ENCODE measurements at places on chromosomes 11 and 22. TPM values are rescaled to one million over a fixed set of nuclear protein-coding genes. Genes with fewer than 3 reads are reported as not detected.

- DNase-seq = no peak
These were observed 1.8 kb downstream of the KCNK7 start for GRCh38 chr11:65593518-65594414.

DNA sequence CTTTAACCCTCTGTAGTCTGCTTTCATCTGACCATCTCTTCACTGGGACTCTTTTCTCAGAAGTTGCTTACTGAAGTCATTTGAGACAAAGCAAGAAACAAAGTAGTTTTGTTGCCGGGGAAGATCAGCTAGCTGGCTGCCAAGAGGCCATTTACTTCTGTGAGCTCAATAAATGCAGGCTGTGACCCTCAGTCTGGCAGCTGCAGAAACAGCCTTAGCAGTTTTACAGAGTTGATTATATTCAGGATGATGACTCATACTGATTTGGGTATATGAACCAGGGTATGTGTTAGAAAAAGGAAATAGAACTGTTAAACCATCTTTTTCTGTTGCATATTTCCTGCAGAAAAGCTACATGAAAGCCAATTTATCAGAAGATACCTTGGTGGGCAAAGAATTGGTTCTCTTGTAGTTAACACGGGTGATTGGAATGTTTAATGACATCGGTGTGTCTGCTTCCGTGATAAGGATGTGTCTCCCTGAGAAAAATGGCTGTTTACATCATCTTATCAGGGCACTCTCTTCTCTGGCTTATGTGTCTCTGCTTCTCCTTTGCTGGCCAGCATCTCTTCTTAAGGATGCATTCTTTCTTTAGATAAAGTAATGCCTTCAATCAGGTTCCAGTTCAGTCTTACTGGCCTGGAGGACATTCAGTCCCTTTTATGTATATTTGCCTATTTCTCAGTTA is 18.5 kb downstream of the FIBIN start:
- peak; percentile 73 for DNase-seq

- no peak for DNase-seq
These were observed 60.9 kb upstream of the EED start for GRCh38 chr11:86183694-86184093.

DNA sequence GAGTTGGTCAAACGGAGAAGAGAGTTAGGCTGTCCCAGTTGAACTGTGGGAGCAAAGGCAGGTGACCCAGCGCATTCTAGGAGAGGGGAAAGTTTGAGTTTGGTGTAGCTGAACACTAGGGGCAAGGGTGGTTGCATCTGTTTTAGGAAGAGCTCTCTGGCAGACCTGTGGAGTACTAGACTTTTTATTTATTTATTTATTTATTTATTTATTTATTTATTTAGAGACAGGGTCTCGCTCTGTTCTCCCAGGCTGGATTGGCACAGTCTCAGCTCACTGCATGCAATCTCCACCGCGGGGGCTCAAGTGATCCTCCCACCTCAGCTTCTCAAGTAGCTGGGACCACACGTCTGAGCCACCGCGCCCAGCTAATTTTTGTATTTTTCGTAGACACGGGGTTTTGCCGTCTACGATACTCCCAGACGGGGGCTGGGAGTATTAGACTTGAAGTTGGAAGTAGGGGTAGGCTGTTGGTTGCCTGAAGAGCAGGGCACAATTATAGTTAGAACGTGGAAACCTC is 950 bp upstream of the ACER3 start:
- no peak for DNase-seq

DNA sequence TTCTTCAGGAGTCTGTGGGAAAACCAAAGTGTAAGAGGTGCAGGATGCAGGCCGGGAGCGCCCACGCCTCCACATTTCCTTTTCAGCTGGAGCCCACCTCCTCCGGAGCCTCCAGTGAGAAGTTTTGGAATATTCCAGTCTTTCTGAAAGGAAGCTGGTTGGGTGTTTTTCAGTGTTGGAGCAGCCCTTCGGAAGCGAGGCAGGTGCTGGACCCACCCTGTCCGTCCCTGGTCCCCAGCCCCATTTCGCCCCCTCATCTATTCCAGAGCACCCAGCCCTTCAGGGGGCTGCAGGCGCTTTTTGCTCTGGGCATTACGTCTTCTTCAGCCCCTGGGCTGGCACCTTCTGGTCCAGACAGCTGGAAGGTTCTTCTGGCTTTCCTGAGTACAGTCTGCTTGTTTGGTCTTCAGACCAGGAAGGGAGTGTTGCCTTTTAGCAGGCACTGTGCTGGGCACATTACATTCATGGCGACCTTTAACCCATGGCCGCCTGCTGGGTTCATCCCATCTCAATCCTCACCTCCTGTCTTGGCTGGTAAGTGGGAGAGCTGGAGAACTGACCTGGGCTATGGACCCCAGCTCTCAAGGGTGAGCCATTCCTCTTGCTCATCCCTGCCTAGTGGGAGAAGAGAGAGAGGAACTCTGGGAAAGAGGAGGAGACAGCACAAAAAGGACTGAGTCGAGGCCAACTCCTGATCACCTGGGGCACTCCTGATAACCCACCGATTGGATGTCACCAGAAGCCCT is 710 bp upstream of the THY1 start:
- DNase-seq = no peak

DNA sequence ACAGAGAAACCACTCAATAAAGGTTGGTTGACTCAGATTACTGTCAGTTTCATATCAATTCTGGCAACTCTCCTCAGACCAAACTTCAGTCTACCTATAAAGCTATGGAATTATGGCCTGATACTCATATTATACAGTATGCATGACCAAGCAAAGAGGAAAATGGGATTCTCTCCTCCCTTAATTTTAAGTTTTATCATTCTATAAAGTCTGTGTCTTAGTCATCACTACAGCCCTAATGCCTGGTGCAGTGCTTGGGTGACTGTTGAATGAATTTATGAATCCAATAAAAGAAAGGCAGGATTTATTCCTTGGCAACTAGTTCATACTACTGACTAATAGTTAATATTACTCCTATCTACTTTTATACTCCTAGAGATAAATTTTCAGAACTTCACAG is 37.6 kb upstream of the GRAMD1B start:
- no peak for DNase-seq

DNA sequence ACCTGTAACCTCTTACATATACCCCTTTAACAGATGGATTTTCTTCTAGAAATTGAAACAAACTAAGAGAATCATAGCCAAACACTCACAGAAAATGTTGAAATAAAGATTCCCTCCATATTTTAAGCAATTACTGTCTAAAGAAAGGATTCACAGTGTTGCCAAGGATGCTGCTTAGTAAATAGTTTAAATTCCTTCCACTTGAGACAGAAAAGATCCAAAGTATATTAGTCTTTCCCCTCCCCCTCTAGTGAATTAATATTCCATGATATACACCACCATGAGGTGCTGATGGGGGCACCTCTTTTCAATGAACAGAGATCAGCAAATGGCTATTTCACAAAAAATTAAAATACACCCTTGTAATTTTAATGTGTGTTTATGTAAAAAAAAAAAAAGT is 186.8 kb downstream of the SOX6 start:
- no peak for DNase-seq

GRCh38 chr11:36449561-36450096 is 60.4 kb downstream of the TRAF6 start:
- DNase-seq = no peak

Gene CARD18
- not detected for total RNA-seq

DNA sequence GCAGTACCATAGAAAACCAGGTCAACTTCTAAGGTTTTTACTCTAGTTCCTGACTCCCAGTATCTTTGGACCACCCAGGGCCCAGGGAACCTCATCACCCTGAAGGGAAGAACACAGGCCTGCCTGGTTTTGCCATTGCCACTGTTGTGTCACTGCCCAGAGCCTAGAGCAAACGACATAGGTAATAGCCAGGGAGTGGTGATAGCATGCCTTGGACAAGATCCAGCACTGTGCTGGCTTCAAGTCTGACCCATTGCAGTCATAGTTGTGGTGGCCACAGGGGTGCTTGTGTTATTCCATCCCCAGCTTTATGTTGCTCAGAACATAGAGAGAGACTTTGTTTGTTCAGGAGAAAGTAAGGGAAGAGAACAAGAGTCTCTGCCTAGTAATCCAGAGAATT is 2310.2 kb downstream of the LRRC4C start:
- no peak for DNase-seq

Gene ZNF214
- total RNA-seq = 1.1 TPM

Gene FADS2
- 8.1 TPM for total RNA-seq

Gene P4HA3
- total RNA-seq = not detected

DNA sequence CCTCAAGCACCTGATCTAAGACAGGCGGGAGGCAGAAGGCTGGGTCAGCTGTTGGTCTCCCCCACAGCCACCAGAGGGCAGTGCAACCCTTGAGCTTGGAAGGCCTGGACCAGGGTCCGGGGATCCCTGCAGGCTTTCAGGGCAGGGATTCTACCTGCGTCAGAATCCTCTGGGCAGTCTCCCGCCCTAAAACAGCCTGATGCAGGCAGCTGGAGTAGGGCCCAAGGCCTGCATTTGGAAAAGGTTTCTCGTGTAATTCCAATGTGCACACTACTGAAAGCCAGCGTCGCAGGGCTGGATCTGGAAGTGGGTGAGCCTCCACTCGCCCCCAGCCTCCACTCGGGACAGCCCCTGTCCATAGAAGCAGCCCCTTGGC is 31.8 kb downstream of the BID start:
- DNase-seq = peak; percentile 42

All from MG63 (cell line).